PC-9 (cell line): ENCODE measurements at places on chromosomes 16 and 17.

DNA sequence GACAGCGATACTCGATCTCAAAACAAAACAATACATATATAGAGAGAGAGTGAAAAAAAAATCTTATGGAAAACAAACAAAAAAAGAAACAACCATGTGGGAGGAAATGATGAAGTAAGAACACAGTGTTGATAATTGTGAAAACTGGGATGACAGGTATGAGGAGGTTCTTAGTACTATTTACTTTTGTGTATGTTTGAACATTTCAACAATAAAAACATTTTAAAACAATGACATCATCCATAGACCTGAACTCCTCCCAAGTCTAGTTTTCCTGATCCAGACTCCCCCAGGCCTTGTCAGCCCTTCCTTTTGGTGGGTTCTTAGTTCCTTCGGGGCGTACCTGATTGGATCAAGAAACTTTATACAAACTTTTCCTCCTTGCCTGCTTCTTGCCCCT, 51.7 kb downstream of the CCDC42 start:
- DNase-seq = no peak

DNA sequence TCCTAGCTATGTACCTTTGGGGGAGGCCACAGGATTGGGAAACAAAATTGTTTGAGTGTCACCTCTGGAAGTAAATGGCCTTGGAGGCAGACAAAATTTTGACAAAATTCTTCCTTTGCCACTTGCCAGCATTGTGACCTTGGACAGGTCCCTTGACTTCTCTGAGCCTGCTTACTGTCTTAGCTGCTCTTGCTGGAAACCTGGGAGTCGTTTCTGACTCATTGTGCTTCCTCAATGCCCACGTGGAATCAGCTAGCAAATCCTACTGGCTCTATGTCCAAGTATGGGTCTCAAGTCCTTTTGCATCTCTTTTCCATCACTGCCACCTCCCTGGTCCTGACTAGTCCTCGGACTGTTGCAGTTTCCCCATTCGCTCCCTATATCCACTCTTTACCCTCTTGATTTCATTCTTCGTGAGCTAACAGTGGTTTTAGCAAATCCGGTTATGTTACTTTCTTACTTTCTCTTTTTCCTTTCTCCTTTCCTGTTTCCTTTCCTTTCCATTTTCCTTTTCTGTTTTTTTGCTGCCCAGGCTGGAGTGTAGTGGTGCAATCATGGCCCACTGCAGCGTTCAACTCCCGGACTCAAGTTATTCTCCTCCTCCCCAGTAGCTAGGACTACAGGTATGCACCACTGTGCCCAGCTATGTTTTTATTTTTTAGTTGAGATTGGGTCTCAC, 68.1 kb upstream of the LGALS9 start:
- no peak for DNase-seq

GRCh38 chr17:46192439-46193150, 634 bp downstream of the KANSL1 start:
- DNase-seq = peak; percentile 43

DNA sequence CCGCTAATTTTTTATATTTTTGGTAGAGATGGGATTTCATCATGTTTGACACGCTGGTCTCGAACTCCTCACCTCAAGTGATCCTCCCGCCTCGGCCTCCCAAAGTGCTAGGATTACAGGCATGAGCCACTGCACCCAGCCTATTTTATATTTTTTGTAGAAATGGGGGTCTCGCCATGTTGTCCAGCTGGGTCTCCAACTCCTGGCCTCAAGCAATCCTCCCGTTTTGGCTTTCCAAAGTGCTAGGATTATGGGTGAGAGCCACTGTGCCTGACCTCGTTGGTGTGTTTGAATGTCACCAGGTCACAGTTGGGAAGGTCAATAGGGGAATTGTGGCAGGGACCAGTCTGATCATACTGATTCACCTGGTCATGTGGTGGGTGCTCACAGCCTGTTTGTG, 56.7 kb upstream of the NKD1 start:
- no peak for DNase-seq

GRCh38 chr16:52301026-52301425, 245.9 kb downstream of the TOX3 start:
- DNase-seq = no peak

- no peak for DNase-seq
Measured at GRCh38 chr17:61419496-61420046, 19.9 kb downstream of the TBX2 start.

GRCh38 chr17:69066482-69066881, 5.8 kb upstream of the ABCA9 start:
- DNase-seq = no peak

DNA sequence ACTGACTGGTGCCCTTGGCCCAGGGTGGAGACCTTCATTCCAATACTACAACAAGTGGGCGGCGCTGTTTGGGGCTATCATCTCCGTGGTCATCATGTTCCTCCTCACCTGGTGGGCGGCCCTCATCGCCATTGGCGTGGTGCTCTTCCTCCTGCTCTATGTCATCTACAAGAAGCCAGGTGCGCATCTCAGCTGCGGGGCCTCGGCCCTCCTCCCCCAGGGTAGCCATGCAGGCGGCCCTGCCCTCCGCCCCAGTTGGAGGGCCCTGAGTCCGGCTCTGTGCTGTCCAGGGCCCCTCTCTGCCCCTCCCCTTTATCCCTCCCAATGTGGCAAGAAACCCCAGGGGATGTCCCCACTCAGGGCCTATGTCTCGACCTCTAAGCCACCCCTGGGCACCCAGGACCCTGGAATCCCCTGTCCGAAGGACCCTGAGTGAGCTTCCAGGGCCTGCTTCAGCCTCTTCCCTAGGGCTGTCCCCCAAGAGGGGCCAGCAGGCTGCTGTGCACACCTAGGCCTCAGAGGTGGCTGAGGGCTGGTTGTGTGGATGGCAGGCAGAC, 19.1 kb downstream of the SLC12A3 start:
- no peak for DNase-seq

DNA sequence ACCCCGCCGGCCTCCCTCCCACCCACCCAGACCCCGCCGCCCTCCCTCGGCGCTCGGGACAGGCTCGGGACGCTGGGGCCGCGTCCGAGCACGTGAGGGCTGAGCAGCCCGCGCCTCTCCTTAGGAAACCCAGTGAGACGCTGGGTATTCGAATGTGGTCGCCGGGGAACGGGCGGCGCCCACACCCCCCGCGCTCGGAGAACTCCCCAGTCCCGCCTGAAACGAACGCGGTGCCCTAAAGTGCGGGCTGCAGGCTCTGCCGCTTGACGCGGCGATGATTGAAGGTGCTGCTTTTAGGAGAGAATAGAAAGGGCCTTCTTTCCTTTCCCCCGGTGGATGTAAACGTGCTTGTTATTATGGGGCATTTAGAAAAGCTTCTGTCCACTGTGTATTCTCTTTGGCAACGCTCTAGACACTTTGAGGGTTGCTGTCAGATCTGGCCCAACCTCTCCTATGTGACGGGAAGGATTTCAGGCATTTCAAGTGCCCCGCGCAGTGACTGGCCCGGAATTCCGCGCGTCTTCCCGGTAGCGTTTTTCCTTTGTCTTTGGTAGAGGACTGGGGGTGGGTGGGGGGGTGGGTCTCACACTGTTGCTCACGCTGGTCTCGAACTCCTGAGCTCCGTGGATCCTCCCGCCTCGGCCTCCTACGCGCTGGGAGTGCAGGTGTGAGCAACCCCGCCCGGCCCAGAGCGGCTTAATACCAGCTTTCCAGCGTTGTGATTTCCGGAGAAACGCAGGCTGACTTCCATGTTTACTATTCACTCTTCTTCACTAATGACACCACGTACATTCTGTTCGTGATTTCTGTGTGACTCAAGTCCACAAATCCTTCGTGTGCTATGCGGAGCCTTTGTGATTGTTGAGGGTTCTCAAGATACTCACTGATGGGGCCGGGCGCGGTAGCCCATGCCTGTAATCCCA, 21.8 kb upstream of the FOXK2 start:
- no peak for DNase-seq

DNA sequence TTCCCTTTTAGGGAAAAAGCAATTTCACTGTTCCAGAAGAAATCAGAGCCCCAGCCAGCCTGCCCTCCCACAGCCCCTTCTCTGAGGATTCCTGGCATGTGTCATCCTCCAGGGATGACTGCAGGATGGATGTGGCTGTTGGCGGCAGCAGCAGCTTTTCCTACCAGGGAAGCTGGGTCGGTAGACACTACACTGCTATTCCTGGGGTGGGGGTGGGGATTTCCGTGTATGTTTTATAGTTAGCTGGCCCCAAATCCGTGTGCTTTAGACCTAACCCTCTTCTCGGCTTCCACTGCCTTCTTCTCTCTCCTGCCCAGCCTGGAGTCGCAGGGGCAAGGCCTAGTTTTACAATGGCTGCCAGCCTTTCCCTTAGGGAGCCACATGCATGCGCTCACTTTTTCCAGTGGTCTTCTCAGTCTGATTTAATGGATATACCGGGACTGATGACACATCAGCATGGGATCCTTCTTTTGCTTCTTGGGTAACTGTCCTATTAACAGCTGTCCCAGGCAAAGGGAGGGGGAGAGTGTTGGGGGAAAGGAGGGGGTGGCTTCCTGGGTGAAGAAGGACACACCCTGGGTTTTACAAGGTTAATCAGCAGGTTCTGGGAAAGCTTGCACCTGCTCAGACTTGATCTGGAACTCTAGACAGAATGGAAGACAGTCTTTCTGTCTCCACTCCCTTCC, 2.7 kb upstream of the NFE2L1 start:
- no peak for DNase-seq

- no peak for DNase-seq
Measured at GRCh38 chr17:37430051-37430627, 23.5 kb downstream of the TADA2A start.

DNA sequence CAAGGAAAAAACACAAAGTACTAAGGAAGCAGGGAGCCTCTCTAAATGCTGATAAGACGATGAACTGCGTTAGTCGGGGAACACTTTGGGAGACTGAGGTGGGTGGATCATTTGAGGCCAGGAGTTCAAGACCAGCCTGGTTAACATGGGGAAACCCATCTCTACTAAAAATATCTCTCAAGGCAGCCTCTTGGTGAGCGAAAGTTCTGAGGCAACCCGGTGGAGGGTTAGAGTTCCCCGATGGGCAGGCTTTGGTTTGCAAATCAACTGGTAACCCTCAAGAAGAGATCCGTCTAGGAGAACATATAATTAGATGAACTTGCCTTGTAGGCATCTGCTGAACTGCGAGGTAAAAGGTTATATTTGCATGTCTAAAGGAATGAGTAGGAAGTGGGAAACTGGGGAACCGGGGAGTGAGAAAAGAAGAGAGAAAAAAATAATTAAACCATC, 44.6 kb downstream of the WSB1 start:
- DNase-seq = no peak

DNA sequence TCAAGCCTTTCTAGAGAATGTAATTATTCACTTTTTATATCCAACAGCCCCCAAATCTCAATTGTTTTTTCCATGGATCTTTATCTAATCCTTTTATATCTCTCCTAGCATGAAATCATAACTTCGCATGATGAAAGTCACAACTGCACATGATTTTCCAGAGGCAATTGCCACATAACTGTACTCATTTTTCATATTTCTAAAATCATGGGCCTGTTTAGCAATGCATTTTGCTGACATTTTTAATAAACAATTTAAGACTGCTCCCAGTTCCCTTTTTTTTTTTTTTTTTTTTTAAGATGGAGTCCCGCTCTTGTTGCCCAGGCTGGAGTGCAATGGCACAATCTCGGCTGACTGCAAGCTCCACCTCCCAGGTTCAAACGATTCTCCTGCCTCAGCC, 83.5 kb downstream of the VMP1 start:
- no peak for DNase-seq

GRCh38 chr16:50263940-50264929, 2.1 kb upstream of the ADCY7 start:
- DNase-seq = no peak

DNA sequence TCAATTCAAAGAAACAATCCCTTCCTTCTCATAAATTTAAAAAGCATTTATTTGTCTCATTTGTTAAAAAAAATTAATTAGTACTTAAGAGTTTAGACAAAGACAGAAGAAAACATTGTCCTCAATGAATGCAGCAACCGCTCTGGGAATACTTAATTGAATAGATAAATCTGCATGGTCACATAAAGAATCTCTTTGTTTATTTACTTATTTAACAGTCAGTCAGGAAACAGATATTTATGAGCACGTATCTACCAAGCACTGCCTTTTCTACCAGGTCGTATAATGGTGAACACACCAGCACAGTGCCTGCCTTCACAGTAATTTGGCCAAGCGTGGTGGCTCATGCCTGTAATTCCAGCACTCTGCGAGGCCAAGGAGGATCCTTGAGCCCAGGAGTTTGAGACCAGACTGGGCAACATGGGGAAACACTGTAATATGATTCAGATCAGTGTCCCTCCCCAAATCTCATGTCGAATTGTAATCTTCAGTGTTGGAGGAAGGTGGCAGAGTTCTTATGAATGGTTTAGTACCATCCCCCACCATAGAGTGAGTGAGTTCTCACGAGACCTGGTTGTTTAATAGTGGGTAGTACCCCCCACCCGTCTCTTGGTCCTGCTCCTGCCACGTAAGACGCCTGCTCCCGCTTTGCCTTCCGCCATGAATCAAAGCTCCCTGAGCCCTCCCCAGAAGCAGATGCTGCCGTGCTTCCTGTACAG, 8.1 kb downstream of the WIPI1 start:
- DNase-seq = no peak

DNA sequence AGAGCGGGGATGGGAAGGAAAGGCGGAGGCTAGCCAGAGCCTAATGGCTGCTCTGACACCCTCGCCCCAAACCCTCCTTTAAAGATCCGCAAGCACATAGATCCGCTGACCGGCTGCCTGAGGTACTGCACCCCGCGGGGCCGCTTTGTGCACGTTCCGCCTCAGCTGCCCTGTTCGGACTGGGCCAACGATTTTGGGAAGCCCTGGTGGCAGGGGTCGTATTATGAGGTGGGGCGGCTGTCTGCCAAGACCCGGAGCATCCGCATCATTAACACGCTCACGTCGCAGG, 663 bp downstream of the CYB5D1 start:
- peak; percentile 53 for DNase-seq

GRCh38 chr17:39935909-39936308, 8.4 kb downstream of the LRRC3C start:
- DNase-seq = no peak

GRCh38 chr17:50345432-50346312, at the start of gene XYLT2:
Gene XYLT2 (plus strand): TSS chr17:50346126. CDS start chr17:50346141, 15 bp downstream.
- peak; percentile 86 for DNase-seq

GRCh38 chr17:69342896-69343644, 16.1 kb upstream of the ABCA5 start:
- DNase-seq = no peak

DNA sequence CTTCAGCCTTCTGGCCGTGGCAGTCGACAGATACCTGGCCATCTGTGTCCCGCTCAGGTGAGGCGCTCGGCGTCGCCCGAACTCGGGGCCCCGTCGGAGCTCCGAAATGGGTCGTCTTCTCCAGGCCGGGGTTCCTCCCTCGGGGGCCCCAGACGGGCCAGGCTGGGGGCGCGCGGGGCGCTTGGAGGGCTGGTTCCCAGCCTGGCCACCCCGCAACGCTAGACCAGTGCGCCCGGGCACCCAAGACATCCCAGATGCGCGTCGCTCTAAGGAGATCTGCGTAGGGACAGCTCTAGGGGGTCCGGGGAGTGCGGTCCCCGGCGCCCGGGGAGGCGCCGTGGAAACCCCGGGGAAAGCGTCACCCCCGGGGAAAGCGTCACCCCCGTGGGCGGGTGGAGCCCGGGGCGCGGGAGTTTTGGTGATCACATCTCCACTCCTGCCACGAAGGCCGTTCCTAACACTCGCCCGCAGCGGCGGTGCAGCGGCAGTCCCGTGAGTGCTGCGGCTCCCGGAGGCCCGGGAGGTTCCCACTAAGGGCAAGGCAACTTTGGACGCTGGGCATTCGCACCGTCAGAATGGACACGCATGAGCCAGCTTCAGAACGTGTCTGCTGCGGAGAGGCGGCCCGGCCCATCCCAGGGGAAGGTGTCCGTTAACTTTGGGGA, 729 bp downstream of the ADORA2B start:
- no peak for DNase-seq

GRCh38 chr16:20203272-20203671, 124.0 kb downstream of the GP2 start:
- no peak for DNase-seq
